AG04449 (cell line): ENCODE measurements at places on chromosomes 12 and 14.

- DNase-seq = no peak
These were observed 173.0 kb upstream of the IGF1 start for GRCh38 chr12:102653406-102653805.

GRCh38 chr12:62654326-62655241 lies 188.0 kb downstream of the MON2 start:
- DNase-seq = no peak

DNA sequence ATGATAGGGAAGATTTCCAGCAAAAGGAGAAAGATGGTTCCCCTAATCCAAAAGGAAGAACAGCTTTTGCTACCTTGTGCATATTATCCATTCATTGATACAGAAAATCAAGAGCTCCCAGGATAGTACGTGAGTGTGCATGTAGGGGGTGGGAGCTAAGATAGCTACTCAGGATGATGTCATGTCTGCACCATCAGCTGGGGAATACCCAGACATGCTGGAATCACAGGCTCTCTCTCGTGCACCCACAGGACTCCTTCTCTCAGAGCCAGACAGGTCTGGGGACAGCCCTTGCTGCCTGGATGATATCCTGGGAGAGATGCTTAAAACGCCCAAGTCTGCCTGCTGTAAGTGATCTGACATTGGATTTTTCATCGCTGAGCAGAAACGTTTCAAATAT lies 38.9 kb downstream of the FOXN3 start:
- DNase-seq = peak; percentile 45

DNA sequence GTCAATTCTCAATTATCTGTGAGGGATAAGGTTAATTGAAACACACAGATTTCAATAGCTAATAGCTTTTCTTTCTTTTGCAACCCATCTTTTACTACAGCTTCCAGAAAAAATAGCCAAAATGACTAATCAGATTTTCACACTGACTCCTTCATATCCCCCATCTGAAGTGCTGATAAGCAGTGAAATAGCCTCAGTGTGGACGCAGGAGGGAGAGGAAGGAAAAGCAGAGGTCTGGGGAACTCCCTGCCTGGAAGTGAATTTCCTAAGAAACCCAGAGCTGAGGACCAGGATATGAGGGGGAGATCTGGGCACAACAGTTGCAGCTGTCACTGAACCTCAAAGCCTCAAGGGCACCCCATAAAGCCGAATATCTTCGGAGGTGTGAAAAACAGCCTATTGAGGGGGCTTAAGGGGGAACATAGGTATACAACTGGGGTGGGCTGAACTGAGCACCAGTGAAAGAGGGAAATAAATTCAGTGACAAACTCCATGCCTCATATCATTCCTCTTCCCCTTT lies 60.9 kb downstream of the EMP1 start:
- no peak for DNase-seq

DNA sequence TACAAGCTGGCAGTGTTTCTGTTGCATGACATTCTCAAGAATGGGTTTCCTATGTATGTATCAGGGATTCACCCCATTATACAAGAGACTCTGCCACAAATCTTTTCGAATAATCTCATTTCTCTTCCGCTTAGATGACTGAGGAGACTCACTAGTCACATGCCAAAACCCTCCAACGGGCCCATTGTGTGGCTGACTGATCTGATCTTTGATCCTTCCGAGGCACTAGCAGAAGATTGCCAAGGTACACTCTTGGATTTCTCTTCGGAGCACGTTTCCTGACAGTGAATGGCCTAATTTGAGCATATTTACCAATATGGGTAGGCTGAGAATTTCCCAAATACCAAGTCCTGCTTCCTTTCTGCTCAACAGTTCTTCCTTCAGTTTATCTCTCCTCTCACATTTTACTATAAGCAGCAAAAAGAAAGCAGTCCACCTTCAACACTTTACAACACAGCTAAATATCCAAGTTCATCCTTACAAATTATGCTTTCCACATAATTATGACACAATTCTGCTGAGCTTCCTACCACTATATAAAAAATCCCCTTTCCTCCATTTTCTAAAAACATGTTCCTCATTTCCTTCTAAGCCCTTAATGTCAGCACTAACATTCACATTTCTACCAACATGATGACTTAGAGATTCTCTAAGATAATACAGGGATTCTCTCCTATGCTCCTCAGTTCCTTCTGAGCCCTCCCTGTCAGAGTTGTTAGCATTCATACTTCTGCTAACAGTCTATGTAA lies 11.0 kb downstream of the PRPH start:
- DNase-seq = no peak

- no peak for DNase-seq
These were observed 1.1 kb downstream of the LIN52 start for GRCh38 chr14:74085828-74086227.

GRCh38 chr12:50695961-50696360 lies 67.9 kb upstream of the ATF1 start:
- DNase-seq = no peak

DNA sequence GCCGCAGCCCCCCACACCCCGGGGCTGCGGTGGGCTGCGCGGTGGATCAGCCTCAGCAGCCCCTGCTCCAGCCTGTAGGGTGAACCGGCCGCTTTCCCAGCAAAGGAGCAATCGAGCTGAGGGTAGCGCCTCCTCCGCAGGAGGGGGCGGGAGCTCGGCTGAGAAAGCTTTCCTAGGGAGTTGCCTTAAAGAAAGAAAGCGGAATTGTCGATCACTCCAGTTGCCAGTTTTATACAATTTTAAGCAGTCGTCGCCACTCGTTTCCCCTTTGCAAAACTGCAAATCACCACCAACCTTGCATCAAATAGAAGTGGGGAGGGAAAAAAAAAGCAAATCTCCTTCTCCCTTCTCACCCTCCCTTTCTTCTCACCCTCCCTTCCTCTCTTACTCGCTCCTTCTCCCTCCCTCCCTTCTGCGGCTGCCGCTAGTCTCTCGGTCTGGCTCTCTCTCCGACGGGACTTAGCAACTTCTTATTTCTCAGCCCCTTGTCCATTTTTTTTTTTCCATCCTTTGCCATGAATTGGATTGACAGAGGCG lies at the start of gene PDE3A:
TSS of gene PDE3A (plus strand) at position 424 of the 537 bp plus-strand sequence. CDS start 748 bp downstream, outside the sequence.
- no peak for DNase-seq

DNA sequence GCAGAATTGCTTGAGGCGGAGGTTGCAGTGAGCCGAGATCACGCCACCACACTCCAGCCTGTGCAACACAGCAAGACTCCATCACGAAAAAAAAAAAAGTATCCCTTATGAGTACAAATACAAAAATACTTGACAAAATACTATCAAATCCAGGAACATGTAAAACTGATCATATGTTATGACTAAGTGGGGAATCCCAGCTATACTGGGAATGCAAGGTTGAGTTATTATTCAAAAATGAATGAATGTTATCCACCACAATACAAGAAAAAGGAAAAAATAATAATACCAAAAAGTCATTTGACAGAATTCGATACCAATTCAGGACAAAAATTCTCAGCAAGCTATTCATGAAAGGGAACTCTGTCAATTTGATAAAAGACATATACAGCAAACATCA lies 32.6 kb downstream of the MOK start:
- DNase-seq = peak; percentile 46

DNA sequence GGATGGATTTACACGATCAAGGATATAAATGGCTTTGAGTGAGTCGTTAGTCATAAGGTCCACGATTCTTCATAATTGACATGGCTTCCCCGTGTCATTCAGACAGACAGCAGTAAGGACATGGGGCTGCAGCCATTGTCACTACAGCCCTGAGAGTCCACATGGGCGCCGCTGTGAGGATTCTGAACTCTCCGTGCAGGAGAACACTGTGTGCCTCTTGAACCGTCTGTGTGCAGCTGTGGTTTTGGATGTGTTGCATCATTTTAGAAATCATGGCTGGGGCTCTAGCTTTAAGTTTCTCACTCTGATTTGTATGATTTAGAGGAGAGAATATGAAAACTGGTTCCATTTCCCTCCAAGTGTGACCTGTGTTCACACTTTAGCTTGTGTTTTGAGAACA lies 47.2 kb downstream of the NPAS3 start:
- DNase-seq = no peak

- no peak for DNase-seq
These were observed 19.1 kb downstream of the SCFD1 start for GRCh38 chr14:30641207-30641606.

- no peak for DNase-seq
These were observed 469.1 kb upstream of the TMEM132C start for GRCh38 chr12:127797918-127798317.

- no peak for DNase-seq
These were observed 22.4 kb upstream of the TCP11L2 start for GRCh38 chr12:106280106-106280505.

- DNase-seq = no peak
These were observed 109.6 kb upstream of the GSC start for GRCh38 chr14:94879537-94879936.

DNA sequence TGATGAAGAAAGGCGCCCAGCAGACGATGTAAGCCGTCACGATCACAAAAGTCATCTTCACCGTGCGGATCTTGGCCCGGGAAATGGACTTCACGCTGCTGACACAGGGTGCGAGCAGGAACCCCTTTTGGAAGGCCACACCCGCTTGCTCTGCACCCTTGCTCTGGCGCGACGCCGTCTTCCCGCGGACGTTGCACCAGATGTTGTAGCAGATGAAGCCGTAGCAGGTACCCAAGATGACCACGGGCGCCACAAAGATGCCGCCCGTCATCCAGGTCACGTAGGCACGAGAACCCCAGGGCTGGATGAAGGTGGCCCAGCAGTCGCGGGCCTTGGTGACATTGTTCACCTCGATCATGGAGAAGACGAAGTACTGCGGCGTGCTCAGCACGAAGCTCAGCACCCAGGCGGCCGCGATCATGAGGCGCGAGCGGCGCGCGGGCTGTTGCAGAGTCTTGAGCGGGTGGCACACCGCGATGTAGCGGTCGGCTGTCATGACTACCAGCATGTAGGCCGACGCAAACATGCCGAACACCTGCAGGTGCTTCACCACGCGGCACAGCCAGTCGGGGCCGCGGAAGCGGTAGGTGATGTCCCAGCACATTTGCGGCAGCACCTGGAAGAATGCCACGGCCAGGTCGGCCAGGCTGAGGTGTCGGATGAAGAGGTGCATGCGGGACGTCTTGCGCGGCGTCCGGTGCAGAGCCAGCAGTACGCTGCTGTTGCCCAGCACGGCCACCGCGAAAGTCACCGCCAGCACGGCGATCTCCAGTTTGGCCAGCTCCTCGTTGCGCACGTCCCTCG lies 890 bp downstream of the AVPR1A start:
- DNase-seq = no peak

GRCh38 chr12:32398816-32399369 lies 465 bp upstream of the FGD4 start:
- no peak for DNase-seq

GRCh38 chr12:53207042-53207441 lies at the start of gene ITGB7:
Gene ITGB7, minus strand, starts transcription at chr12:53207251. Its CDS starts 6,808 bp downstream, at chr12:53200443.
- no peak for DNase-seq

DNA sequence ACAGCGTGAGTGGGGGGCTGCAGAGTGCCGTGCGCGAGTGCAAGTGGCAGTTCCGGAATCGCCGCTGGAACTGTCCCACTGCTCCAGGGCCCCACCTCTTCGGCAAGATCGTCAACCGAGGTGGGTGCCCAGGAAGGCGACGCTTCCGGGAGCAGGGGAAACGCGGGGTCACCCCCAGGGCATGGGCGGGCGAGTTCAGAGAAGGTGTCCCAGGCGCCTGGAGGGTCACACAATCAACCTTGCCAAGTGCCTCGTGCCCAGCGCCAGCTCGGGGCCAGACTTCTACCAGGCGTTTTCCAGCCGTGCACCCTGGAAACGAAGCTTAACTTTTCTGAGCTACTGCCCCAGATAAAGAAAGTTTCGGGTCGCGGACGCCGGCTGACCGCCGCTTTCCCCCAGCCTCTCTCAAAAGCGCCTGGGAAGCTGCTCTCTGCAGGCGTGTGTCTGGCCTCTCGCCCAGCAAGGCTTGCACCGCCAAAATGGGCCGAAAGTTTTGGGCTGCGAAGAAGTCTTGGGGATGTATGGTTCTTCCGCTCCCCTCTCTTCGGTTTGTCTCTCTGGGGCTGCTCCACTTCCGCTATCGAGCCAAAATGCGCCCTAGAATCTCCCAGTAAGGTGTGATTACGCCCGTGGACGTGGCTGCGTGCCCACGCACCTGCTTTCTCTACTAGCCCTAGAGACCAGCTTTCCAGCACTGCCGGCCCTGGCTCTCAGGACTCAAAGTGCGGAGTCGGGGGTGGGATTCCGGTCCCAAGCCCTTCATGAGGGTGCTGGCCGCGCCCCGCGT lies 1.7 kb downstream of the WNT1 start:
- no peak for DNase-seq

DNA sequence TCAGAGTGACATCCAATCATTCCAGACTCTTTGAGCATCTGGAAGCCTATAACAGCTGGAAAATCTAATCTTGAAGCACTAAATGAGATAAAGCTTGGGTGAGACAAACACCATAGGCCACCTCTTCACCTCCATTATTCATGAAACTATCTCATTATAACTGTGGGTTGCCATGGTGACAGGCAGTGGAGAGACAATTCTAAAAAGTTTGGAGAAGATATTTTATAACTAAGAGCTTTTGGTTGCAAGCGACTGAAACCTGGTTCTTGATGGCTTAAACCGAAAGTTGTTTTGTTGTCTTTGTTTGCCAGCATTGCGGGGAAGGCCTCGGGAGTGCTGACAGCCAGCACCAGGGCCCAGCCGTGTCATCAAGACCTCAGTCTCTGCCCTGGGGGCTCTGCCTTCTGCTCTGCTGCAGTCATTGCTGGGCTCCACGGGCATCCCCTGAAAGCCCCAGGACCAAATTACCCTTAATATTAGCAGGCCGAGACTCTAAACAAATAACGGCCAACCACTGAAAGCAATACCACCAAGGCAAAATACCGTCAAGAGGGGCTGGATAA lies 353.6 kb upstream of the SFSWAP start:
- DNase-seq = no peak

- DNase-seq = no peak
These were observed 452.7 kb upstream of the PDE3A start for GRCh38 chr12:19915392-19916195.

- DNase-seq = no peak
These were observed 219.8 kb downstream of the SLC41A2 start for GRCh38 chr12:104738331-104738730.

DNA sequence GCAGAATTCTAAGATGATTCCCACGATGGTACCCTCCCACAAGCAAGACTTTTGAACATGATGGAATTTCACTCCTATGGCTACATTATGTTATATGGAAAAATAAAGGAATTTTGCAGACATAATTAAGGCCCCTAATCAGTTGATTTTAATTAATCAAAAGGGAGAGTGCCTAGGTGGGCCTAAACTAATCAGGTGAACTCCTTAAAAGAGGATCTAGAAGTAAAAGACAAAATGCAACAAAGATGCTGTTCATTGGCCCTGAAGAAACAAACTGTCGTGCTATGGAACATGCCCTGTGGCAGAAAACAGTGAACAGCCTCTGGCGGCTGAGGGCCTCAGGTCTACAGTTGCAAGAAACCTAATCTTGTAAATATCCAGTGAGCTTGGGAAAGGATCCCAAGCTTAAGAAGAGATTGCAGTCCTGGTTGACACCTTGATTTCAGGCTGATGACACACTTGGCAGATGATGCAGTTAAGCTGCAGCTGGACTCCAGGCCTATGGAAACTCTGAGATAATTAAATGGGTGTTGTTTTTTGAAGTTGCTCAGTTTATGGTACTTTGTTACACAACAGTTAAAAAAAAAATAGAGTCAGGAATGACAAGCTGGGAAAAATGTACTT lies 13.8 kb downstream of the TMCC3 start:
- DNase-seq = no peak
